ENCODE measurements at places on chromosomes 3 and 15. TPM values are rescaled to one million over a fixed set of nuclear protein-coding genes. Genes with fewer than 3 reads are reported as not detected.

WDR49 gene
- 0.17 TPM for total RNA-seq

HTR3E gene
- total RNA-seq = not detected

PBRM1 gene
- total RNA-seq = 47.6 TPM

DUOX2 gene
- total RNA-seq = 0.17 TPM

DNA sequence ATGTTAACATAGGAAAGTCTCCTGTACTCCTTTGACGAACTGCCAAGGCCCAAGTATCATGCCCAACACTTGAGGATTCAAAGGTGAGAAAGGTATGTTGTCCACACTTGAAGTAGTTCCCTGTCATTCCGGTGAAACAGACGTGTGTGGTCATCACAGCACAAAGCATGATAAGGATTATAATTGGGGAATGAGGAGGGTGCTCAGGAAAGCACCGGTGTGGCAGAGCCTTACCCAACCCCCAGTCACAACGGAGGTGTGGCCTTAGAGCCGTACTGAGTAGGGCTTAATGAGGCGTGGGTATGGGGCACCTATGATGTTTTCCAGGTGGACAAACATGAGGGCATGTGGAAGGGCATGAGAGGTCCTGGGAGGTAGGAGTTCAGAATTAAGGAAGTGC is 203.0 kb upstream of the NR2E3 start:
- DNase-seq = no peak

DNA sequence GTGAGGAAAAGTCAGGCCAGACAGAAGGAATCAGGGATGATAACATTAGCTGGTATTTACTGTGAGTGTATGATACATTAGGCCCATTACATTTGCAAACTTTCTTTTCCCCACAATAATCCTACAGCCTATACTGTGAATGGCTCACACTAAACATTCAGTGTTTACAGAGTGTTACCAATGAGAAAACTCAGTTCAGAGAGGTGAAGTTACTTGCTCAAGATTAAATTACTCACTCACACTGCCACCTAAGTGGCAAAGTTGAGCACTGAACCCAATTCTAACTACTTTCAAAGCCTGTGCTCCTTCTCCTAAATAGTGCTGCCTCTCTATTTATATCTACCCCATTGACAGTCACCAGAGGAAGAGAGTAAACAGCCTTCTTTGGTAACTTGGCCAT is 8.5 kb downstream of the XPC start:
- DNase-seq = no peak

DNA sequence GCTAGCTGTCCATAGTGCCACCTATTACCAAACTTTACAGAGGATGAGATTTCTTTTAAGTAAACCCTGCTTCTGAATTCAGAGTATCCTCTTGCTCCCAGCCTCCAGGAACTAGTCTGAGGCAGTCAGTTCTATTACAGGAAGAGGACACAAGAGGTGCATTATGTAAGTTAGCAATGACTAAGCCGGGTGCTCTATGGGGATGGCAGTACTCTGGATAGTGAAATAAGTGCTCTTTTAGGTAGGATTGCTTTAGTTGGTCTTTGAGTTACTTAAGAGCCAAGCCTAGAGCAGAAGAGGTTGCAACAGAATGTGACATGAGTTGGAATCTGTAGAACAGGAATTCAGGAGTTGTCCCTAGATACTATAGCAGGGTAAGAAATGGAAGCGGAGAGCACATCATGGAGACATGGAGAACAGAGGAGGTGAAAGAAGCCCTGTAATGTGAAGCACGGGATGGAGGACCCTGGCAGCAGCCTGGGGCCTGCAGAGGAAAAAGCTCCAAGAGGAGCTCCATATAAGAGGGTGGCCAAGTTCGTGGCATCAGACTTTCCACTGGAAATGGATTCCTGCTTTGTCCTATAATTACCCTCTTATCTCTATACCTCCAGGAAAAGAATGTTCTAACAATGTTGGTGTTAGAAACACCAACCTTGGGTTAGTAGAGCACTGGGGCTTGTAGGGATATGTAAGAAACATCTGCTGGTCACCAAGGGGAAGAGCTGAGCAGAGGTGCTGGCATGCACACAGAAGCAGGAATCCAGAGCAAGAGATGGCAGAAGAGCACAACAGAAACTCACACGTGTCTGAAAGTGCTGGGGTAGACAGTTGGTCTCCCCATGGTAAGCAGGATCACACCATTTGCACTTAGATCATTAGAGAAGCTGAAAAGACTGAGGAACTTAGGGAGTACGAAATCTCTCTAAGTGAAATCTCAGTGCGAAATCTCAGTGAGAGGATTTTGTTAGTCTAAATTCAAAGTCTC is 851.1 kb downstream of the FHIT start:
- DNase-seq = no peak

DNA sequence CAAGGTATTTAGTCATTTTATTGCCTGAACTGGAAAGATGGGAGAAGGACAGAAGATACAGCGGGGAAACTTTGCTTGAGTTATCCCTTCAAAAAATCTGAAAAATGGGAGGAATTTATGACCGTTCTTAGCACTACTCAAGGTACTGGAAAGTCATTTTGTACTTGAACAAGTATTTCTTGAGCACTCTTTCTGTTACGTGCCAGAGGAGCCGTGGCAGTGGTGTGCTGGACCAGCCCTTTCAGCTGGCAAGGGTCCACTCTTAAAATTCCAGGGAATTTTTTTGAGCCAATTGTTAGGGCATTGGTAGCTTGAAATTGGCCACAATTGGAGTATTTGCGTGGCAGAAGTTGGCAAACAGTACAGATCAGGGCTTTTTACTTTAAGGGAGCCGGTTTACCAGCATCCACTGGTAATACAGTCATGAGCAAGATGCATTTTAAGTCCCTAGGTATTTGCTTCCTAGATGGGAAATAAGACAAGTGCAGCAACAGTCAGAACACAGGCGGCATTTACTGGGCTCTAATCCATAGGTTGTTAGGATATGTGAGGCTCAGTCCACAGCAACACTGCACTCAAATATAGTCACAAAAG is 145.9 kb upstream of the ST8SIA2 start:
- no peak for DNase-seq

DNA sequence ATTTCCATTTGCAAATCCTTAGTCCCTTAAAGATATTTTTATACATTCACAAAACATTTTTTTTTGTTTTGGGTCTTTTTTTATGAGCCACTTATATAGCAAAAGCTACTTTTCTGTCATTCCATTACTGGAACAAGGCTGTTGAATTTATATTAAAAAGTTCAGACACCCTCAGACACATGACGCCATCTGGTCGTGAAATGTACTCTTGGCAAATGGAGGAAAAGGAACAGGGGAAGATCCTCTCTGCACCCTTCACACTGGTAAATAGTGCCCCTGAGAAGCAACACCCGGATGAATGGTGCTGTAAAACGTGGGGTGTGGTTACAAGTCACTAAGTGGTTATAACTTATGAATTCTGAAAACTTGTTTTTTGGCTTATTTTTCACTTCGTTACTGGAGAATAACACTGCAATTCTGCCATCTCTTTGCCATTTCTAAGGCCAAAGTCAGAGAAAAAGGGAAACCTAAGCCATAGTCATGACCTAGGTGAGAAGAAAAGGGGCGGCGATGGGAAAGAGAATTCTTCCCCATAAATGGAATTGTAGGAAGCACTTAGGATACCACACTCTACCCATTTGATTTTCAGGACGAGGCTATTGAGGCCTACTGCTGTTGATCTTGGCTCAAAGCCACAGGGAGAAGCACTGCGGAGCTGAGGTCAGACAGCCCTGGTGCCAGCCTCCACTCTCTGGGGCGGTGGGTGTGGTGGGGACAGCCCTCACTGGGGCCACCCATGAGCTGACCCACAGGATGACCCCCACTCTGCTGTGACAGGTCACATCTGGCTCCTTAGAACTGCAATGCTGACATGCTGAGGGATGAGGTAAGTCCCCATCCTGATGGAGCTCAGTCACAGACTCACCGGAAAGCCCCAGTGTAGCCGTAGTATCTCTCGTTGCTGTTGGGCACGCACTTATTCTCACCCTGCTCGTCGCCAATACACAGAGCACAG is 21.9 kb downstream of the LTF start:
- DNase-seq = no peak

GRCh38 chr3:159884661-159885402 is 103.8 kb upstream of the IL12A start:
- DNase-seq = no peak

- DNase-seq = no peak
Observed at GRCh38 chr3:36866368-36866767, 78.5 kb downstream of the TRANK1 start.

DNA sequence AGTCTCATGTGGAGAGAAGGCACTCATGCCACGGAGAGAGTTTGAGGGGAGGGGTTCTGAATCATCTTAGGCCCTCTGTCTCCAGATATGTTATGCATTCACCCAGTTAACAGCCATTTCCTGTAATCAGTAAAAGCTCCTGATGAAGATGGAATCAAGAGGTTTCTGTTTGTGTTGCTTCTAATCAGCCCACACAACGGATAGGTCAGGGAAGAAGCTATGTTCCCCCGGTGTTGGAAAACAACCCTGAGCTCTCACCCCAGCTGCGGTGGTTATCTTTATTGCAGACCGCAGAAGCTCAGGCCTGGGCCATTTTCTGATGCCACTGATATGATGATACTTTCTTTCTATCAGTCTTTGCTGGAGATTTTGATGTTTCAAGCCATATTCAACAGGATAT is 338.5 kb upstream of the ONECUT1 start:
- DNase-seq = no peak

DNA sequence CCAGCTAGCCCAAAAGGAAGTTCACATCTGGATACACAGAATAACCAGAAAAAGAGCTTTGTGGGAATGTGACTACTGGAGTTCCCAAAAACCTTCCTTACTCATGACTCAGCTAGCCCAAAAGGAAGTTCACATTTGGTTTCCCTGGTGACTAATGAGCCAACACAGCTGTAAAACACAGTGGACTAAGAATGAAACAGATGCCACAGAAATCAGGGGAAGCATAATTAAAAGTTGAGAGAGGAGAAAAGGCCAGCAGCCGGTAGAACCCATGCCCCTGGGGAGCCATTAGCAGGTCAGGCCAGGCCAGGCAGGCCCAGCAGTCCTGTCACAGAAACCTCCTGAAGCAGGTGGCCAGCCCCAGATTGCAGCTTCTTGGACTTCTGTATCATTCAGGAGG is 130.3 kb downstream of the GHSR start:
- peak; percentile 91 for DNase-seq

GRCh38 chr15:72339777-72340177 is 19.8 kb upstream of the CELF6 start:
- peak; percentile 73 for DNase-seq
